ENCODE measurements at places on chromosomes 1 and 21.

DNA sequence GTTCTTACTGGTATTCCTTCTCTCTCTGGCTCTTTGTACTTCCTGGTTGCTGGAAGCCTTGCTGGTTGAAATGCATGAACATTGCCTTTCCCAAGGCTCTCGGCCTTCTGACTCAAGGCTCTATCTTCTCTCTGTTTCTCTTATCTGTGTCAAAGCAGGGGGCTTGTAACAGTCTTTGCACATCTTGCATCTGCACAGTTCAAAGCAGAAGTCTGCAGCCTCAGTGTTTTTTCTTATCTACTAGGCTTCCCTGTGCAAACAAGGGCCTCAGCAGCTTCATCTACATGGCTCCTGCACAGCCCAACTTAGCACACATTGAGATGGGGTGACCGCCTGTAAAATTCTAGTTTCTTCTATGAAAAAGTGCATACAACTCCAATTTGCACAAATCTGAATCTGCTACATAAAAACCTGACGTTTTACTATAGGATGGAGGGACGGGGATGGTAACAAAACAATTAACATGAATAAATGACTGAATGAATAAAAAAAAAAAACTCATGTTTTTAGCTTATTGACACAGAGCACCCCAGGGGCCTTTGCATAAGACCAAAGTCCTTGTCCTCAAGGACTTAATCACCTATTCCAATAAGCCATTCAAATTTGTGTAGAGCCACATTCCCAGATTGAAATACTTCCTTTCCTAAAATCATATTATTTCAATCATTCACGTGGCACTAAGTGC is 458.3 kb downstream of the LMO4 start:
- DNase-seq, result no peak

DNA sequence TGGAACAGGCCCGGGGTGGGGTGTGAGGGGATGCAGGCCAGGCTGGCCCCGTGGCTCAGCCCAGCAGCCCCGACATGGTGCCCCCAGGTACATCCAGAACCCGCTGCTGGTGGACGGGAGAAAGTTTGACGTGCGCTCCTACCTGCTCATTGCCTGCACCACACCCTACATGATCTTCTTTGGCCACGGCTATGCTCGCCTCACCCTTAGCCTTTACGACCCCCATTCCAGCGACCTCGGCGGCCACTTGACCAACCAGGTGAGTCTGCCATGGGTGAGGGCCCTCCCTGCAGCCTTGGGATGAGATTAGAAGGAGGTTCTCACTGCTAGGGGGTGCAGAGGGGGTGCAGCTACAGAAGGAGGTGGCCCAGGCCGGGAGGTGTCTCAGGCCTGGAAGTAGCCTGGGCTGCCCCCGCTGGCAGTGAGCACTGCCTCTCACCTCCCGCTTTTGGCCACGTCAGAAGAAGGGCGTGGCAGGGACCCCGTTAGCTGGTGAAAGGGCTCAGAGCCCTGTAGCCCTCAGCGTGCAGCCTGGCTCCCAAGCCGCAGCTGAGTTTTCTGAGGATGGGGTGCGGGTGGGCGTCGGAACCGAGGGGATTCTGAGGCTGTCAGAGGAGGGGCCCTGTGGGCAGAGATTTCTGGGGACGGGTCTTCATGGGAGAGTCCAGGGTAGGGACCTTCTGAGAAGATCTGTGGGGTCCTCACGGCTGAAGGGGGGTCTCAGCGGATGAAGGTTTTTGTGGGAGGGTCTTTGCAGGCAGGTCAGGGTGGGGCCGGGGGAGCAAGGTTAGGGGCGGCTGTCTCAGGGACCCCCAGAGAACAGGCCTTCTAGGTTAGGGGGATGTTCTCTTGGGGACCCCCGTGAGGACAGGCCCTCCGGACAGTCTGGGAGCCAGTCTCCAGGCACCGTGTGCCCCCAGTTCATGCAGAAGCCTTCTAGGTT is 10.4 kb downstream of the TTLL10 start:
- DNase-seq, result no peak

DNA sequence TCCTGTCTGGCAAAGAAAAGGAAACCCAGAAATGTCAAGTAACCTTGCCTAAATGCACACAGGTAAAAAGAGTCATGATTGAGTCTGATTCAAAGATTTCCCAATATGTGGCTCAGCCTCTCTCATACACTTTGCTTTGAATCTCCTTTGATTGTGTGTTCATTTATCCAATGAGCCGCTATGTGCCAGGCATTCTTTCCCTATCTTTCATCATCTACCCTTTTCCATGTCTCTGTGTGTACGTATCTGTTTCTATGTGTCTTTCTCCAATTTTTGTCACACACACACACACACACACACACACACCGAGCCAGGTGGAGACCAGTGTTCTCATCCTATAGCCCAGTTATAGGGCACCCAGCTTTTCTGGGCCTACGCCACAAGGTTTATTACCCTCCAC is 35.7 kb upstream of the BCL9 start:
- no peak for DNase-seq

DNA sequence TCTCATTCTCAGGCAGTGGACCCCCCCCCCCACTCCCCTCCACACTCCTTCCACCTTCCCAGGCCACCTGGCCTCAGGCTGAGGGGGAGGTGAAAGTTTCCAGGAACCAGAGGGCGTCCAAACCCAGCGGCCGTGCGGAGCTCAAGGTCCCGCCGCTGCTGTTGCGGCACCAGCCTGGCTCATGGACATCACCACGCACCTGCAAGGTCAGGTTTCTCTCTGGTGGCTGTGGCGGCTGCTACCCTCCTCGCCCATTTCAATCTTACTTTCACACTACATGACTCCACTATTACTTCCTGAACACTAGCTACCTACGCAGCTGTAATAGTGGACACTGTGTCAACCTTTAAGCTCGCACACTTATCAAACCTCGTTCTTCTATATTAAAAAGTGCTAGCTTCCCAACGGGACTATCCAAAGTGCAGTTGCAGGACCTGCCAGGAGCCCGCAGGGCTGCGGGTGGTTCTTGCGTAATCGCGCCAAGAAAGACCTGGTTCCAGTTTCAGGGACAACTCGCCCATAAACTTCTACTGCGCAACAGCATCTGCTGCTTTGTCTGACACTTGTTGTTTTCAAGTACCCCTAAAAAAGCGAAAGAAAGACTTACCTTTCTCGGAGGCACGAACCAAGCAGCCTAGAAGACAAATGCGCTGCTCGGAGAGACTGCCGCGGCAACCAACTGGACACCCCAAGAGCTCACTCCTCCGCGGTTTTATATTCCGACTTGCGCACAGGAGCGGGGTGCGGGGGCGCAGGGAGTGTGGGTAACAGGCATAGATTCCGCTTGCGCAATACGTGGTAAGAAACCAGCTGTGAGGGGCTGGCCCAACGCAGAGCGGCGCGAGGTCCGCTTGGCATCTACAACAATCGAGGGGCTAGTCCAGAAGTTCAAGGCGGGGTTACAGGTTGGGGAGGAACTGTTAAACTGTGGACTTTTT is at the start of gene DIRAS3:
Gene DIRAS3 (minus strand): TSS at position 687 of the 938 bp plus-strand sequence. CDS start 3,330 bp downstream, outside the sequence.
- peak; percentile 53 for DNase-seq
